ENCODE measurements at places on chromosomes 11 and 22. TPM values are rescaled to one million over a fixed set of nuclear protein-coding genes. Genes with fewer than 3 reads are reported as not detected.

GRCh38 chr11:73866586-73866996 is 10.1 kb downstream of the COA4 start:
- DNase-seq = no peak
- H3K4me3 ChIP-seq = no peak overlapping the region
- H3K27ac ChIP-seq = peak overlapping the region; percentile 47

DNA sequence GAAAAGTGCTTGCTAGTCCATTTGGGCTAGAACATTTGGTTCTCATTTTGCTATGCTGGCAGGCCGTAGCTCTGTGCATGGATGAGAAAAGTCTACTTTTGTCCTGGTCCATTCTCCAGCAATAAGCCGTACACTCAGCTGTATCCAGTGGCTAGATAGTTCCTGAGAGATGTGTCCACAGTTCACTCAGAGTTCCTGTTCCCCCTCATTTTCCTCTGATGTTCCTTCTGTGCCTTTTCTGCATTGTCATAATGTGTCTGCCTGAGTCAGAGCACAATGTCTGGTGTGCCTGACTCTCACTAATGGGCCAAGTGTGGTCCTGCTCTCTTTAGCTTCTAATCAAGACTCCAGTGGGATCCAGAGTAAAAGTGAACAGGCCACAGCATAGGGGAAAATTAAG is 215.7 kb upstream of the CTSC start:
- DNase-seq = no peak
- H3K4me3 ChIP-seq = no peak overlapping the region
- H3K36me3 ChIP-seq = no peaks in the 10 kb centered on the region

- H3K36me3 ChIP-seq = peaks cover 29% of the 10 kb centered on the region
- H3K4me3 ChIP-seq = peak overlapping the region; percentile 65
- no peaks in the 10 kb centered on the region for H3K27me3 ChIP-seq
- peaks cover 24% of the 10 kb centered on the region for H3K4me1 ChIP-seq
- H3K27ac ChIP-seq = no peak overlapping the region
These were observed 1.2 kb downstream of the ACAD8 start for GRCh38 chr11:134254433-134255183.

DNA sequence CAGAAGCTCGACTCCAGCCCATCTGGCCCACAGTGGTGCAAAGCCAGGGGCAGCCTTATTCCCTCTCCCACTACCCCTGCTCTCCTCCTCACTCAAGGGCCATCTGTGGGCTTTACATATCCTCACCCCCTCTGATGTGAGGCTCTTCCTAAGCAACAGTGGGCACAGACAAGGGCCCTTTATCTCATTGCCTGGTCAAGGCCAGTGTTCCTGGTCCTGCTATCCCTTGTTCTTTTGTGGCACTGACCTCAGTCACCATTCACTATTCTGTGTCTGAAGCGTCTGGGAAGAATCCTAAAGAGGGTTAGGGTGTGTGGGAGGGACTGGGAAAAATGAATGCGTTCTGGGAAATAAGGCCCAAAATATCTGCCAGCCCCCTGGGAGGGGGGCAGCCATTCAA is 7.3 kb downstream of the DNAL4 start:
- no peaks in the 10 kb centered on the region for H3K4me1 ChIP-seq
- H3K27me3 ChIP-seq = no peaks in the 10 kb centered on the region

DNA sequence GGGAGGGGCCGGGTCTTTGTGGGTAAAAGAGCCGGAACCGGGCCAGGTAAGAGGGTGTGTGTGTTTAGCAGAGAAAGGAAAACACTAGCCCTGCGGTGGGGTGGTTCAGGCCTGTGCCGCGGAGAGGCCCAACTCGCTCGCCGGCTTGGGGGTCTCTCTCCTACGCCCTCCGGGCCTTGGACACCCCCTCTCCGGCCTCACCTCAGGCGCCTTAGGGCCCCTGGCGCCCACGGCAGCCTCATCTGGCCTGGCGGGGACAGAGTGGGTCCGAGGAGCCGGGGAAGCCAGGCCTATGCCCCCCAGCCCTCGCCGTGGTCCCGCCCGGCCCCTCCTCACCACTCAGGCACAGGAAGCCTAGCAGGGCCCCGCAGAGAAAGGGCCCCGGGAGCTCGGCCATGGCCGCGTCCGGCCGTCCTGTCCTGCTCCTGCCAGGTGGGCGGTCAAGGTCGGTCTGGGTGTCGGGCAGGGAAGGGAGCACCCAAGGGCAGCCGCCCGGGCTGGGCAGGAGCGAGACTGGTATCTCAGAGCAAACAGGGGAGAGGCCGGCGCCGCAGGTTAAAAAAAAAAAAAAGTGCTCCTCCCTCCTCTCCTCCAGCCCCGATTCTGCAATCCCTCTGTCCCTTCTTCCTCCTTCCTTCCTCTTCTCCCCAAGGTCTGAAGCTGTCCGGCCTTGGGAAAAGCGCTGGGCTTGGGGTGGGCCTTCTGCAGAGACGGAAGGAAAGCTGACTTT is at the start of gene VSIG2:
TSS of gene VSIG2 (minus strand) at position 515 of the 730 bp plus-strand sequence. CDS start at position 397, 118 bp downstream.
- H3K4me1 ChIP-seq = peaks cover 40% of the 10 kb centered on the region
- H3K27me3 ChIP-seq = peaks cover 100% of the 10 kb centered on the region
- no peak for DNase-seq
- H3K4me3 ChIP-seq = peak within 1 kb of the TSS; percentile 58
- H3K27ac ChIP-seq = no peak within 1 kb of the TSS
- H3K36me3 ChIP-seq = no peaks in the 10 kb centered on the region

DNA sequence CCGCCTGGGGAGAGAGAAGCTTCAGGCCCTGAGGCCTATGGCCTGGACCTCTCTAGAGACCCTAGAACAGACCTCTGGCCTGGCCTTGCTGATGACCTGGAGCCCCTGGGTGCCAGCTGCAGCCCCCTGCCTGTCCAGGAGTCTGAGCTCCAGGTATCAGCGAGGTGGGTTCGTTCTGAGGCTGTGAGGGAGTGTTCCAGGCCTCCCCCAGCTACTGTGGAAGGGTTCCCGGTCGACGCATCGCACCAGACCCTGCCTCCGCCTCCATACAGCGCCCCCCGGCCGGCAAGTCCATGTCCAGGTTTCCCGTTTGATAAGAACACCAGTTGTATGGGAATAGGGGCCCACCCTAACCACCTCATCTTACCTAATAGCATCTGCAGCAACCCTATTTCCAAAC is 111.1 kb downstream of the KCNQ1 start:
- H3K4me3 ChIP-seq = no peak overlapping the region
- no peaks in the 10 kb centered on the region for H3K36me3 ChIP-seq

DNA sequence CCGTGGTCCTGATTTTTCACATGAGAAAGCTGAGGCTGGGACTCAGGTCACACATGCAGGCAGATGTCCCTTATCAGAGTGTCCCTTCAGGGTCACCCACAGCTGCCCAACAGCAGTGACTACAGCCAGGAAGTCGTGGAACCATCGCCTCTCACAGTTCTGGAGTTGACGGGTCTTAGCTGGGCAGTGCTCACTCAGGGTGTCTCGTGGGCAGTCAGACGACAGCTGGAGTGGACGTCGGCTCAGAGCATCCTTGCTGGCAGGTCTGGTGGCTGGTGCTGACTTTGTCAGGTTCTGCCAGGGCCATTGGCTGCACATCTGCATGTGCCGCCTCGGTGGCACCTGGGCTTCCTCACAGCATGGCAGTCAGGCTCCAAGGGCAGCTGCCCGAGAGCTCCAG is 35.6 kb upstream of the TH start:
- no peaks in the 10 kb centered on the region for H3K27me3 ChIP-seq
- H3K36me3 ChIP-seq = no peaks in the 10 kb centered on the region
- no peak overlapping the region for H3K4me3 ChIP-seq
- no peaks in the 10 kb centered on the region for H3K4me1 ChIP-seq
- no peak overlapping the region for H3K27ac ChIP-seq

DNA sequence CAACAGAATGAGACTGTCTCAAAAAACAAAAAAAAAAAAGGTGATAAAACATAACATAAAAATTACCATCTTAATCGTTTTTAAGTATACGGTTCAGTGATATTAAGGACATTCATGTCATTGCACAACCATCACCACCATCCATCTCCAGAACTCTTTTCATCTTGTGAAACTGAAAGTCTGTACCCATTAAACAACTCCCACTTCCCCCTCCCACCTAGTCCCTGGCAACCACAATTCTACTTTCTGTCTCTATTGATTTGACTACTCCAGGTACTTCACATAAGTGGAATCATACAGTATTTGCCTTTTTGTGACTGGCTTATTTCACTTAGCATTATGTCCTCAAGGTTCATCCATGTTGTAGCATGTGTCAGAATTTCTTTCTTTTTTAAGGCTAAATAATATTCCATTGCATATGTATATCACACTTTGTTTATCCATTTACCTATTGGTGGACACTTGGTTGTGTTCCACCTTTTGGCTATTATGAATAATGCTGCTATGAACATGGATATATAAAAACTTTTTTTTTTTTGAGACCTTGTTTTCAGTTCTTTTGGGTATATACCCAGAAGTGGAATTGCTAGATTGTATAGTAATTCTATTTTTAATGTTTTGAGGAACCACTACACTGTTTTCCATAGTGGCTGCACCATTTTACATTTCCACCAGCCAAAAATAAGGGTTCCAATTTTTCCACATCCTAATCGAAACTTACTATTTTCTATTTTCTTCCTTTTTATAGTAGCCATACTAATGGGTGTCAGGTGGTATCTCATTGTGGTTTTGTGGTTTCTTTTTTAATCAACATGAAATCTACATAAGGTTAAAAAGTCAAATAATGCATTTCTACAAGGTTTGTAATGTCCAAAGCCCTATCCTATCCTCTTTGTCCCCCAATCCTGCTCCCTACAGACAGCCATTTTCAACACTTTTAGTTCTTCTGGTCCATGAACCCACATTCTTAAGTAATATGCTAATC is 23.4 kb upstream of the PIK3C2A start:
- H3K27me3 ChIP-seq = no peaks in the 10 kb centered on the region
- H3K4me3 ChIP-seq = no peak overlapping the region
- no peak for DNase-seq
- no peaks in the 10 kb centered on the region for H3K36me3 ChIP-seq

GRCh38 chr11:45025716-45026492 is 75.2 kb upstream of the TP53I11 start:
- H3K36me3 ChIP-seq = no peaks in the 10 kb centered on the region
- no peaks in the 10 kb centered on the region for H3K27me3 ChIP-seq
- DNase-seq = peak; percentile 38
- no peak overlapping the region for H3K27ac ChIP-seq
- H3K4me3 ChIP-seq = no peak overlapping the region

C1QTNF5 gene
- total RNA-seq = 1.9 TPM

UQCC3 gene
- 13.0 TPM for total RNA-seq

SEZ6L gene
- 0.24 TPM for total RNA-seq

SPDYC gene
- not detected for total RNA-seq

TSGA10IP gene
- 2.0 TPM for total RNA-seq
